Epithelial cell of proximal tubule (primary cell): ENCODE measurements at places on chromosomes 11 and 22. TPM values are rescaled to one million over a fixed set of nuclear protein-coding genes. Genes with fewer than 3 reads are reported as not detected.

KIF18A gene
- total RNA-seq: 15.7 and 20.5 TPM in 2 replicates

MS4A3 gene
- not detected in 2 replicates for total RNA-seq

SERPIND1 gene
- total RNA-seq: not detected in 2 replicates

OR5P2 gene
- not detected in 2 replicates for total RNA-seq

MUC5AC gene
- not detected in 2 replicates for total RNA-seq

SLC2A11 gene
- total RNA-seq: 13.1 and 14.3 TPM in 2 replicates

PRDM10 gene
- total RNA-seq: 5.1 and 7.9 TPM in 2 replicates

OR51B5 gene
- not detected in 2 replicates for total RNA-seq
